ENCODE measurements at places on chromosomes 5 and 9.

DNA sequence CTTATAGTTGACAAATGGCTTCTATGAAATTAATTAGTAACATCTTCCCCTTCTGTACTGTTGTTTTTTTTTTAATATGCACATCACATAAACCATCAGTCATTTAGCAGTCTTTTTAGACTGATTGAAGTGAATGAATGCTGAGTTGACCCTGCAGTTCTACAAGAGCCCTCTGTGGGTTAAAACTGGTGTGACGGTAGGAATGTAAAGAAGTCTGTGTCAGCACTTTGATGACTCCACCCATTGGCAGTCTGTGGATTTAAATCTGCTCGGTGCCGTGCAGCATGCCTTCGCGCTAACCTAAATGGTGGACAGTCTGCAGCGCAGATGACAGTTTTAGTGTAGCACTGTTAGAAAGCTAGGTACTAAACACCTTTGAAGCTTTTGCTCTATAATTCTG is 3.1 kb downstream of the GTF3C4 start:
- no peak for DNase-seq

DNA sequence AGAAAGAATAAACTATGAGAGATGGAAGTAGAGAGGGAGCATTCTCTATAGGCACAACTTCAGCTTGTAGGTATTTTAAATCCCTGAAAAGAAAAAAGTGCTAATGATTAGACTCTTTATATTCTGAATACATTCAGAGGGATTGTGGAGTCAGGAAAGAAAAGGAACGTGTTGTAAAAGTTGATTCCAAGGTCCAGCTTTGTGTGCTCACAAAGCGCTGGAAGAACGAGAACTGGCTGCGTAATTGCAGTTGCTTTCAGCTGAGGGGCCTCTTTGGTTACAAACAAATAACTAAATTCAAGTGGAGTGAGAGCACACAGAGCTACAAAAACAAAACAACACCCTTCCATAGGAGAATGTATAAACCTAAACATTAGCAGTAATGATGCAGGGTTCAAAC is 1040.4 kb upstream of the WWC1 start:
- no peak for DNase-seq

DNA sequence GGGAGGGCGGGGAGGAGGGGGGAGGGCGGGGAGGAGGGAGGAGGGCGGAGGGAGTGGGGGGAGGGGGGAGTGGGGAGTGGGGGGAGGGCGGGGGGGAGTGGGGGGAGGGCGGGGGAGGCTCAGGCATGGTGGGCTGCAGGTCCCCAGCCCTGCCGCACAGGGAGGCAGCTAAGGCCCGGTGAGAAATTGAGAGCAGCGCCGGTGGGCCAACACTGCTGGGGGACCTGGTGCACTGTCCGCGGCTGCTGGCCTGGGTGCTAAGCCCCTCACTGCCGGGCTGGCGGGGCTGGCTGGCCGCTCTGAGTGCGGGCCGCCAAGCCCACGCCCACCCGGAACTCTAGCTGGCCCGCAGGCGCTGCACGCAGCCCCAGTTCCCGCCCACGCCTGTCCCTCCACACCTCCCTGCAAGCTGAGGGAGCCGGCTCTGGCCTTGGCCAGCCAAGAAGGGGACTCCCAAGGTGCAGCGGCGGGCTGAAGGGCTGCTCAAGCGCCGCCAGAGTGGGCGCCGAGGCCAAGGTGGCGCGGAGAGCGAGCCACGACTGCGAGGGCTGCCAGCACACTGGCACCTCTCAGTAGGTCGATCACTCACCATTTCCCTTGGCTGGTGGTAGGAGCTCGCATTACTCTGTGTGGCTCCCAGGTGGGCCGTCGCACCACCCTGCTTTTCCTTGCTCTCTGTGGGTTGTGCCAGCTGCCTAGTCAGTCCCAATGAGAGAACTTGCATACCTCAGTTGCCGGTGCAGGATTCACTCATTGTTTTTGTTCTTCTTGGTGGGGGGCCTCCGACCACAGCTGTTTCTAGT is 160.2 kb downstream of the CNTLN start:
- DNase-seq: no peak

GRCh38 chr9:135797507-135798262 is 95.7 kb downstream of the KCNT1 start:
- no peak for DNase-seq

GRCh38 chr5:180604271-180604670 is 13.0 kb upstream of the SCGB3A1 start:
- DNase-seq: no peak

DNA sequence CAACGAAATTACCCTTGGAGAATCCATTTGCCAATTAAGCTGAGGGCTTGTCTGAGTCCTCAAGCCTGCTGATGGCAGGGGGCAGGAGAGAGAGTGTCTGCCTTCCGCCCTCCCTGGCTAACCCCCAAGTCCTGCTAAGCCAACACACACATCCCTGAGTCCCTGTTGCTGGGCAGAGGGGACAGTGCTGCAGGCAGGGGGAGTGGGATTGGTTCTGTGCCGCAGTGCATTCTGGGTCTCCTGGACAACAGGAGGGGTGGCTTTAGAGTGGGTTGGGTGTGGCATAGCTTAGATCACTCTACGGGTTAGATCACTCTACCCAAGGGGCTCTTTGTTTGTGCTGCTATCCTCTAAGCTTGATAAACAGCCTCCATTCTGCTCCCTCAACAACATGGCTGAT is 427.7 kb downstream of the CDK5RAP2 start:
- DNase-seq: no peak

GRCh38 chr5:154997746-154998145 is 15.8 kb upstream of the KIF4B start:
- no peak for DNase-seq

DNA sequence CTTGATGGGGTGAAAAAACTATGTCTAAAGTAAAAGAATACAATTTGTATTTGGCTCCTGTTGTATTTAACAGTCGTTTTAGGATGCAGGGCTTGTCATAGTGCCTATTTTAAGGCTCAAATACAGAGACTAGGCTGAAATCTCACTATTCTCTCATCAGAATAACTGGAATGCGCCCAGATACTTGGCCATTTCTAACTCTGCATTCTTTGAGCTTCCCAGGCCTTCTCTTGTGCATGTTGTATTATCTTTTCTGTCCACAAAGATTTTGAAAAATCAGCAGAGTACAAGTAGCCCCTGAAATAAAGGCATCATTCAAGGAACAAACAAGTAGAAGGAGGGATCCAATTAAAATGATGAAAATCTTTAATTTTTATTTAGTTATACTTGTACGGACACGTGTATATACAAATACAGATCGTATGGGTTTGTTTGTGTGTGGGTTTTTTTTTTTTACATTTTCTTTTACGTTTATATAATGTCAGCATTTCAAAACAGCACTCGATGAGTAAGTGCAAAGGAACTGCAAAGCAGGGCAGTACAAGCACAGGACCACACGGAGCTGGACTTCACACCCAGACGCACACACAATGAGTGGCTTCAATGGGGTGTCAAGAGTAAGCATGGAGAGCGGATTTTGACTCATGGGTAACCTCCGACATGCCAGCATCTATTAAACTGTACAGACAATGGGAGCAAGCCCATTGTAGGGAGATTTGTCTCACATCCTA is 294.0 kb downstream of the EFNA5 start:
- DNase-seq: no peak

GRCh38 chr5:171275841-171276544 is 33.1 kb upstream of the TLX3 start:
- no peak for DNase-seq

- no peak for DNase-seq
Observed at GRCh38 chr9:28774433-28775235, 1201.4 kb upstream of the C9orf72 start.

- no peak for DNase-seq
Observed at GRCh38 chr5:127010362-127010761, 20.0 kb downstream of the MARCHF3 start.

DNA sequence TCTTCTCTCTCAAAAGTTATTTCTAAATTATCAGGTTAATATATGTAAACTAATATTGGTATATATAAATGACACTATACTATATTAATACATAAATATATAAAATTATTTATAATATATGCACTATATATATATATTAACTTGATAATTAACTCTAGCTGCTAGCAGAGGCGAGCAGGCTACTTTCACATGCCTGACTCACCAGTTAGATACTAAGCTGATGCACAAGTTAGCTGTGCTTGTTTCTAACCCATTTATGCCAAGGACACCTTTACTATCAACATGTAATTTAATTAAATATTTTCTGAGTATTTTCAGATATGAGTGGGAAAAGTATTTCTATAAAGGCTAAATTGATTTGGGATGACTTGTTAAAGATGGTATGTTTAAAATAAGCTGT is 70.1 kb downstream of the TRIO start:
- no peak for DNase-seq

DNA sequence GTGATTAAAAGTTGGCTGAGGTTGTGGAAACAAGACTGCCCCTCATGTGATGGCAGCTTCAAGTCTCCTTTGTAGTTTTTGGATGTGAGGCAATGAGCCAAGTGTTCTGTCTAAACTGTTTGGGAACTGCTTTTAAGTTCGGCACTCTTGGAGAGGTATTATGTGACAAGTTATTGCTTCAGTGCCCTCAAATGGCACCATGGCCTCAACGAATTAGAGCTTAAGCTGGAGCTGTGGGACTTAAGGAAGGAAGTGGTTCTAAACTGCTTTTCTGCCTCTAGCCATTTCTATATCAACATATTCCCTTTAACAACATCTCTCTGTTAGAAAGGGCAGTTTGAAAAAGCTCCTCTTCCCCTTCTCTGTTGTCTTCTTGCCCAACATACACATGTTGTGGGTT is 227.7 kb downstream of the RFK start:
- no peak for DNase-seq

DNA sequence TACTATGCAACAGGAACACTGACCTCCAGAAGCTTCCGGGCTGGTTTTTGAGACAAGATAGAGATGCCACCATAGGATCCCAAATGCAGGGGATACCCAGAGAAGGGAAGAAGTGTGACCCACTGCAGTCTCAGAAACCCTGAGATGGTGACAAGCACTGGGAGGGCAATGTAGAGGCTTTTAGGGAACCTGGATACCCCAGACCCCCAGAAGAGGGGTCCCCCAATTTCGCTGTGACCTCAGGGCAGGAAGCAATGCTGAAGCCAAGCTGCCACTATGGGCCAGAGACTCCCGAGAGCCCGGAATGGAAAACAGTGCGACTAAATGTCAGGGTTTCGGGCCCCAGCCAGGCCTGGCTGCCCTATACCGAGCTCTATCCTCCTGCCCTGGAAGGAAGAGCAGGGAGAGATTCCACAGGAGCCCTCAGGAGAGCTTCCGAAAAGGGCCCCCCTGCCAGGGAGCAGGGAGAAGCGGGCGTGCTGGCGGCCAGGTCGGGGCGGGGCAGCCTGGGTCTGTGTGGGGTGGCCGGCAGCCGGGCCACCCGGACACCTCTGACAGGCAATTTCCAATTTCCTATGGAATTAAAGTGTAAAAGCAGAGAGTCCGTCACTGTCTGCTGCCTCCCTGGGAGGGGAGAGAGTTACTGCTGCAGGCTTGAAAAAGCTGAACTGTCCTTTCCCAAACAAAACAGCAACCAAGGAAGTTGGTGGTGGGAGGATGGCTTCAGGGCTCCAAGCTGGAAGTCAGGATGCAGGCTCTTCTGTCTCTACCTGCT is 154.2 kb downstream of the FGF18 start:
- DNase-seq: no peak

DNA sequence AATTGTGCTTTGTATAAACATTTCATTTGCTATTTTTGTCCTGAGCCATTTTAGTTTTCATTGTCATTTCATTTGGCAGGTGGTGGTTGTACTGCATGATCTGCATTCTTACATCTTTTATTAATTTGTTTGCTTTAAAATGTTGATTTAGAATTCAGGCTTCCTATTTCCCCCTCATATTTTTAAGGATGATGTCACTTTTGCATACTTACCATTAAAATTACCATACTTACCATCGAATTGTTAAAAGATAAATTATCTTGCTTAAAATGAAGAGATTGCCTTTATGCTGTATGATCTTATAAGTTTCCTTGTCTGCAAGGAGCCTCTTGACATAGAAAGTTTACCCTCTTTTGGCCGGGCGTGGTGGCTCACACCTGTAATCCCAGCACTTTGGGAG is 31.1 kb downstream of the DIMT1 start:
- DNase-seq: no peak

- DNase-seq: no peak
Observed at GRCh38 chr9:80285326-80285725, 713.6 kb downstream of the TLE4 start.

GRCh38 chr5:175523292-175523691 is 44.9 kb downstream of the SFXN1 start:
- no peak for DNase-seq

DNA sequence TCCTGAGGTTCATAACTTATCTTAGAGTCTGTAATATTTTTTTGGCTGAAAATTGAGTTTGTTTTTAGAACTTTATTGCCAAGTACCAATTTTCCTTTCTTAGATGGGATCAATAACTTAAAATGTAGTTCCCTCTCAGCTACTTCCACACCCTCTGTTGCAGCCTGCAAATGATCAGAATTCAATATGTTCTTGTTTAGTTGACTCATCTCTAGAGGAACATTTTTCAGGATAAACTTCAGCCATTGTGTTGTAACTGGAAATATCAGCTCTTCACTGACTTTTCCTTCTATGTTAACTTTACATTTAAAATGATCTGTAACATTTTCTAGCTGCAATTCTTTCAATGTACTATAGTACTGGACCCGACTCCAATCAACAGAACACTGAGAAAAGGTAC is 115.7 kb downstream of the ESM1 start:
- no peak for DNase-seq

- no peak for DNase-seq
Observed at GRCh38 chr5:107670932-107671741, at the start of gene EFNA5. Gene EFNA5 (minus strand): TSS chr5:107670937.

DNA sequence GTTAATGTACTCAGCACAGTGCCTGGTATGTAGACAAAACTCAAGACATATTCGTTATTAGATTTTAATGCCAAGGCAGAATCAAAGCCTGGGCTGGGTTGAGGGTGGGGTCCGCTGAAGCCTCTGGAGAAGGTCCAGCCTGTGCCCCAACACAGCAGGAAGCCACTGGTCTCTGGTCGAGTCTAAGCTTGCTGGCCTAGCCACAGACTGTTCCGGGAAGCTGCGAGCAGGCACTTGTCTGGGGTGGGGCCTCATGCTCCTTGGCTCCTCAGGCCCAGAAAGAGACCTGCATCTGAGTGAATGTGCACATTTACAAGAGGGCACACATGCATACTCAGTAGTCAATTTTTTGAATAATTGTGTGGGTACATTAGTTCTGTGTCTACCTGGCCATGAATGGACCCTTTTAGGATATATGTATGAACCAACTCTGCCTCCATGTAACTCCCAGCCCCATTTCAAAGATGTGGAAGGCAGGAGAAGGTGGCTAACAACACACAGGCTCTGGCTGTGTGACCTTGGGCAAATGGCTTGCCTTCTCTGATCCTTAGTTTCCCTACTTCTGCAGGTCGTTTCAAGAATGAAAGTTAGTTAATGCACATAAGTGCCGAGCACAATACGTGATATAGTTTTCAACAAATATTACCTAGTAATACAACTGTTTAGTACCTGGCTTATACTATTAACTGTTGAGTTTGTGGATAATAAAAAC is 18.3 kb downstream of the FAT2 start:
- no peak for DNase-seq

DNA sequence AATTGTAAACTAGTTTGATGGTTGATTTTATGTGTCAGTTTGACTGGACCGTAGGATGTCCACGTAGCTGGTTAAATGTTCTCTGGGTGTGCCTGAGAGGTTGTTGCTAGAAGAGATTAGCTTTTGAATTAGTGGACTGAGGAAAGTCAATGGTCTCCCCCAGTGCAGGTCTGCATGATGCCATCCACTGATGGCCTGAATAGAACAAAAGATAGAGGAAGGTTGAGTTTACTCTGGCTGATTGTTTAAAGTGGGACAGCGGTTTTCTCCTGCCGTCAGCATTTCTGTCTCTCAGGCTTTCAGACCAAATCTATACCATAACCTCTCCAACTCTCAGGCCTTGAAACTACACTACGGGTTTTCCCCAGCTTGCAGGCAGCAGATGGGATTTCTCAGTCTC is 899.2 kb upstream of the WWC1 start:
- DNase-seq: no peak
